ENCODE measurements at places on chromosomes 3 and 15. TPM values are rescaled to one million over a fixed set of nuclear protein-coding genes. Genes with fewer than 3 reads are reported as not detected.

The SNURF gene
- polyA plus RNA-seq: not detected

The ACAN gene
- not detected for polyA plus RNA-seq

The ACTR8 gene
- 14.4 TPM for polyA plus RNA-seq

The IQCF5 gene
- not detected for polyA plus RNA-seq

- DNase-seq: no peak
Measured at GRCh38 chr3:175672119-175672689, 813.1 kb downstream of the NAALADL2 start.

- no peak for DNase-seq
Measured at GRCh38 chr15:101293122-101293521, 1.9 kb downstream of the SNRPA1 start.

DNA sequence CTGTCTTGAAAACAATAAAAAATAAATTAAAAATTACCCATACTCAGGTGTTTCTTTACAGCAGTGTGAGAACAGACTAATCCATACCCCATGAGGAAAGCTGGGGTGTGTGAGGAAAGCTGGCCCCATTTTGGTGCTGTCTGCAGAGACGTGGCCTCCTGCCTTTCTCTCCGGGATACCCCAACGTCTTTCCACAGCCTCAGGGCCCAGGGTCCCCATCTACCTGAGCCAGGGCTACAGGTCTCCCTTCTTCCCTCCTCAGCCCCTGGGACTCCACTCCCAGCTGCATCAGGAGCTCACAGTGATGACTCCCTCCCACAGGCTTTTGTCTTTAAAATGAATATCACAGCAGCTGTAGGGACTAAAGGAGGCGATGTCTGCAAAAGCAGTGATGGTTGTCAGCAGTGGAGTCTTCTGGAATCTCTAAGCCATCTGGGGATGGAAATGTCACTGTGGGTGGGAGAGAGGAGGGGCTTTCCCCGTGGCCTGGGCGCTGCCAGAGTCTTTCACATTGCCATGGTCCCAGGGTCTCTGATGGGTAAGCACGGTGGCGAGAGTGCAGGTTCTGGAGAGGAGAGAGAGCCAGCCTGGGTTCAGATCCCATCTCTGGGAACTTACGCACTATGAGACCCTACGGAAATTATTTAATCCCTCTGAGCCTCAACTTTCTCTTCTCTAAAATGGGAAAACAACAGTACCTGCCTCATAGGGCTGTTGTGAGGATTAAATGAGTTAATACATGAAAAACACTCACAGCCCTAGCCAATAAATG is 259.3 kb downstream of the PLCL2 start:
- no peak for DNase-seq

- no peak for DNase-seq
Measured at GRCh38 chr3:52892625-52893311, 4.6 kb downstream of the STIMATE start.

- no peak for DNase-seq
Measured at GRCh38 chr3:64501298-64501906, 186.4 kb downstream of the ADAMTS9 start.

DNA sequence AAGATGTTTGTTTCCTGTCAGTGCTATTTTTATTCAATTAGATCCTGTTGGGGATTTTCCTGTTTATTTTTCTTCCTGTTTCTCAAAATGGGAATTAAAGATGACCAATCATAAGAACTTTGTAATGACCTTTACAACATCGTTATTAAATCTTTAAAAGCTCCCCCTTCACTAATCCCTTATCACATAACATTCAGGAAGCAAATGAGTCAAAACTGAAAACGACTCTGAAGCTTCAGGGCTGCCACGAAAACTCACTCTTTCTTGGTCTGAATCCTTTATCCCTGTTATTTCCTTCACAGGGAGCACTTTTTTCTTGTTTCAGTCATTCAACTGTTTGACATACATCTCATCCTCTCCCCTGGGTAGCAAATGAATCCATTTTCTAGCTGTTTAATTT is 75.8 kb upstream of the MB21D2 start:
- DNase-seq: no peak

DNA sequence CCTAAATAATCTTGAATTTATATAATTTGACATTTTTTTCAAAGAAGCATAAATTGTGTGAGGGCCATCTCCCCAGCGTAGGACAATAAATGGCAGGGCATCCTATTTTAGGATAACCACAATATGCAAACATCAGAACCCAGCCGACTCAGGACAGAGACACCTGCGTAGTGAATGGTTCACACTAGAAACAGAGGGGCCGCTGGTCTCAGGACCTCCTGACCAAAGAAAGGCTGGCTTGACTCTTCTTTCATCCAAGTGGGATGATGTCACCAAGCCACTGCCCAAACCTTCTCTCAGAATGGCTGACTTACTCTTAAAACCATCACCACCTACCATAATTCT is 162.1 kb downstream of the FOXP1 start:
- no peak for DNase-seq

DNA sequence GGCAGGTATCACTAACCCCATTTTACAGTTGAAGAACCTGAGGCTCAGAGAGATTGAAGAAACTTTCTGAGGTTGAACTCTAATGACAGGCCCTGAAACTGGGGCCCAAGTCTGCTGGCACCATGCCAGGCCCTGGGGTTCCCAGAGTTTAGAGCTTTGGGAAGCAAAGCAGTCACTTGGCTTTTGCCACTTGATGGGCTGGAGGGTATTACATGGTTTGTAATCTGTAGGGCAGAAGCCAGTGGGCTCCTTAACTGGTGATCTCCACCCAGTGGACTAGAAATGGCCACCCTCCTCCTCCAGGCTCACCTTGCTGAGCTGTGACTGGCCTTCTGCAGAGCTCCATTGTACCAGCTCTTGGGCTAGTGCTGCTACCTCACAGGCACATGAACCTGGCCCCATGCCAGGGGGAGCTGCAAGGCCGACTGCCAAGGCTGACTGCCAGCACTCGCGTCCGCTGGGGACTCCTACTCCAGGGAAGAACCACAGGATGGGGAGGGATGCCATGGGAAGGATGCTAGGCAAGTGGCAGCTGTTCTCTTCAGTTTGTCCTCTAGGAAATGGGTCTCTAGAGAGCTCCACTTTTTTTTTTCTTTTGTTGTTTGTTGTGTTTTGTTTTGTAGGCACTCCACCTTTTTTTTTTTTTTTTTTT is 104.8 kb downstream of the ETFA start:
- no peak for DNase-seq

- DNase-seq: no peak
Measured at GRCh38 chr3:14460342-14461005, 58.1 kb downstream of the SLC6A6 start.

- no peak for DNase-seq
Measured at GRCh38 chr15:84800365-84800806, 16.8 kb upstream of the ALPK3 start.

GRCh38 chr3:136982520-136983138 is 24.8 kb downstream of the IL20RB start:
- DNase-seq: no peak

Measured in K562 (cell line).